NCI-H187 (cell line): ENCODE measurements at places on chromosomes 12 and 14.

- DNase-seq: no peak
Measured at GRCh38 chr14:34619471-34619870, 10.5 kb downstream of the SNX6 start.

- DNase-seq: no peak
Measured at GRCh38 chr12:43151441-43151981, 400.5 kb downstream of the ADAMTS20 start.

DNA sequence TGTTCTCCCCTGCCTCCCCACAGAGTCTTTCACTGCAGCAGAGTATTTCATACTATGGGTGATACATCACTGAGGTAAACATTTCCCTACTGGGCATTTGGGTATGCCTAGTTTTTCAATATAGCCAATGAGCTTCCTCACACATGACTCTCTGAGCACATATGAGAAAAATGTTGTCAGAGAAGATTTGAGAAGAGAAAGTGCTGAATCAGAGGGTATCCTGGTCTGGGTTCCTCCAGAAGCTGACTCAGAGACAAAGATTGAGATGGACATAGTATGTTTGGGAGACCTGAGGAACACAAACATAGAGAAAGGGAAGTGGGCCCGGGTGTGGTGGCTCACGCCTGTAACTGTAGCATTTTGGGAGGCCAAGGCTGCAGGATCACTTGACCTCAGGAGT is 12.6 kb downstream of the SLC8B1 start:
- DNase-seq: no peak

DNA sequence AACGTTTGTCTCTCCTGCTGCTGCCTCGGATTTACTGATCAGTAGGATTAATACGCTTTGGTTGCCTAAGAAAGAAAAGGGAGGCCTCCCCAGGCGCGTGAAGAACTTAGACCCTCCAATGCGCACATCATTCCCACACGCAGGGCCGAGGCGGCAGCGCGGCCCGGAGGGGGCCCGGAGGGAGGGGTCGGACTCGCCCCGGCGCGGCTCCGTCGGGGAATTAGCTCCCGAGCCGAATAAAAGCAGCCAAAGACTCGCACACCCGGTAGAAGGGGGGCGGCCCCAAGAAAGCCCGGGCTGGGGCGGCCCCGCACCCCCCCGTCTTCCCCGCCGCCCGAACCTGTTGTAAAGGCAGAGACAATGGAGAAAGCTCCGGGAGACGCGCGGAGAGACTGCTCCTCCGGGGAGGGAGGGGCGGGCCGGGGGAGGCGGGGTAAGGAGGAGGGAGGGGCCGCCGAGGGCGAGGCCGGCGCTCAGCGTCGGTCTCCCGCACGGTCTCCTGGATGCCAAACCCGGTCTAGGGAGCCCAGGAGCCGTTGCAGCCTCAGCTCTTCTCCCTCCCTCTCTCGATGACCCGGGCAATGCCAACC is at the start of gene NELL2:
Gene NELL2 (minus strand): TSS at position 362 of the 590 bp plus-strand sequence. CDS start 446 bp downstream, outside the sequence.
- DNase-seq: peak; percentile 84

DNA sequence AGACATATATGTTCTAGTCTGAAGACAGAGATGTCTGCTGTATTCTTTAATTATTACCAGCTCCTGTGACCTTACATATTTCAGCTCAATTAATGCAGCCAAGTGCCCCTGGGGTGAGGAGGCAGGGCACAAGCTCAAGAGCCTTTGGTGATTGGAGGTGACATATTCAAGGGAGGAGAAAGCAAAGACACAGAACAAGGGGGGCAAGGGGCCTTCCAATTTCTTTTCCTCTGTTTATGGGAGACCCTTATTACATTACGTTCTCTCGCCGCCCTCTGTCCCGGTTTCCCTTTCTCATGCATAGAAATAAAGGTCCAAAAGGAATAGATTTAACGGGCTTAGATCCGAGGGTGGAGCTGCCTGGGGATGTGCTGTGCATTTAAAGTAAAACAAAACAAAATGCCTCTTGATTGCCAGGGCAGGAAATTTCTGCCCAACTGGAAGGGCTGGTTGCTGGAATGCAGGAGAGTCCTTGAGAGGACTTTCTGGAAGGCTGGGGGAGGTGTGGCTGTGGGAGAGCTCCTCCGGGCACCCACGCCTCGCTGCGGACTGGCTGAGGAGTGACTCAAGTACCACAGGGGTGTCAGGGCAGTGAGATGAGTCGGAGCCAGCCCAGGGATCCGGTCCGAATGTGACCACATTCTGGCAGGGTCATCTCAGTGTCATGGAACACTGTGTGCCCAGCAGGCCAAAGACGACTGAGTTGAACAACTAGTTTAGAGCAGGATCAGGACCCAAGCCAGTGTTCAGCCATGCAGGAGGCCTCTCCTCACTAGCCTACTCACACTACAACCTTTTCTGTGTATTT is 32.1 kb upstream of the GSG1 start:
- no peak for DNase-seq

DNA sequence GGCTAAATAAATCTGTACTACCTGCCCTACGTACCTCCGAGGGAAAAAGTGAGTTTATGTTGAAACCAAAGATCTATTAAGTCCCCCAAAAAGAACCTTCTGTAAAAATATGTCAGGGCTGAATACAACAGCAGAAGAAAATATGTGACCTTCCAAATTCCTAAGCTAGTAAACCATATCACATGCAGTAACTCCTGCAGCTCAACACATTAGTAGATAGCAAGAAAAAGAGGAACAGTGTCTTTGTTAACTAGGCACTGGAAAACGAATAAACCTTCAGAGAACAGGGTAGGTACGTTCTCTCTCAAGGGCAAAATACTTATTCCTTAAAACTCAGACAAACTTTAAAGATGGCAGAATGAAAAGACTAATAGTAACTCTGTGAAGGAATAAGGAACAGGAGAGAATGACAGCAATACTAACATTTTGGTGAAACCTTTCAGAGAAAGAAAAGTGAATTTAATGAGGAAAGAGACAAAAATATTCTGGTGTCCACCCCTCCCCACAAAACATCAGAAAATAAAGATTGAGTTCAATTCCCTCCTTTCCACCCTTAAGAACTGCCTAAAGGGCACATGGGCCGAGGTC is 18.0 kb downstream of the CBX5 start:
- no peak for DNase-seq

DNA sequence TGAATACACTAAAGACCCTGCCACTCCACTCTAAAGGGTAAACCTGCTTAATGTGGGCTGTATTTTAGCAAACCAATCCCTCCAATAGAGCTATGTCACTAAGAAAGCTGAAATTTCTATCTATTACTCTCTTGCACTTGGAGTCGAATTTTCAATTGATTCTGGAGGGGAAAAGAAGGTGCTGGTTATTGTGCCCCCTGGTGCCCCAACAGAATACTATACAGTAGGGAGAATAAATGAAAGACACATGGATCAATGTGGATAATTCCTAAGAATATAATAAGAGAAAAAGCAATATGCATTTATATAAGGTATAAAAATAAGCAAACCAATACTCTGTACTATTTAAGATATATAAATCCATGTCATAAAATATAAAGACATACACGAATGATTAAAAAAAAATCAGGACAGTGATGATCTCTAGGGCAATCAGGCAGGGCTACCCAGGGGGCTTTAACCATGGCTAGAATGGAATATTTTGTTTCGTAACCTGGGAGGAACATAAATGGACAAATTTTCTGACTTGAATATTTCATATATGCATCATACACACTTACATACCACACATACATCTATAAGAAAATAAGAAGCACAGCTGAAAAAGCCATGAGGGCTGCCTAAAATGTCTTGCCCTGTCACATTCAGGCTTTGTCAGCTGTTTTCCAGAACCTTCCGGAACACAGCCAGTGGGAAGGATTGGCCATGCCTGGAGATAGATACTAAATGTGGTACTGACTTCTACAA is 54.4 kb downstream of the EFCAB11 start:
- DNase-seq: no peak

- no peak for DNase-seq
Measured at GRCh38 chr14:79652513-79653307, 558.6 kb downstream of the DIO2 start.

DNA sequence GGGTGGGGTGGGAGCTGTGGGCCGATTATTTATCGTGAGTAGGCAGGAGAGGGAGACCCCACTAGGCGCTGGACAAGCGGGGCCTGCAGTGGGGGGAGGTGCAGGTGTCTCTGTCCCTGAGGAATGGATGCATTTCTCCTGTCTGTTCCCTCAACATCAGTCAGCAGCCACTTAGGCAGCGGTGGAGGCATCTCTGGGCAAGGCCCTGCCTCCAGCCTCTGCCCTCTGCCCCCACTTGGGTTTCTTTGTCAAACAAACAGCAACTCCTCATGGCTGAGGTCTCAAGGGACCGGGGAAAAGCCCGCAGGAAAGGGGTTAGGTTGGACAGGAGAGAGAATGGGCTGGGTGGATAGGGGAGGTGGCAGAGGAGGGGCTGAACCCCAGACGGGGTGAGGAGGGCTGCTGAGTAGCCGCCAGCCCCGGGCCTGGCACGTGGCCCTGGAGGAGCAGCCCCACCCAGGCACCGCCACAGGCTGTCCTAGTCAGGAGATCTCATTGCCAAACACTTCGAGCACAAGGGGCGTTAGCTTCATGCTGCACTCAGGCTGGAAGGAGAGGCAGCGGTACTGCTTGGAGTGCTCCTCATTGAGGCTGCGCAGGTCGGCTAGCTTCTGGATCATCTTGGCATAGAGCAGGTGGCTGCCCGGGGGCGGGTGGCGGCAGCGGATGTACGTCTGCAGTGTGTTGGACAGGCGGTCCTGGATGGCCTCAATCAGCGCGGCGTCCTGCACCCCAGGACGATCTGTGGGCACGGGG is 24.7 kb upstream of the HDAC7 start:
- DNase-seq: peak; percentile 20

DNA sequence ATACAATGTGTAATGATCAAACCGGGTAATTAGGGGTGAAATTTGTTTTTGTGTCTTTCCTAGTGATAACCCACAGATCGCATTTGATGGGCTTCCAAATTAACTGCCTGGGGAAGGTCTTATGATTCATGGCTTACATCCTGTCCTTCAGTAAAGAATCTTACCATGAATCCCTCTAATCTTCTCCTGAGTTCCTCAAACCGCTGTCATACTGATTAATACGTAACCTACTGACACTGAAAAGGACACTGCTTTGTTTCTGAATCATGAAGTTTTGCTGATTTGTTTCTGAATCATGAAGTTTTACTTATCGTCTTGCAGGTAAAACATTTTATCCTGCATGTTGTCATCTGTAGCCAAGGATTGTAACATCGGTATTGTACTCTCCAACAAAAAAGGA is 52.0 kb upstream of the CRY1 start:
- DNase-seq: no peak

DNA sequence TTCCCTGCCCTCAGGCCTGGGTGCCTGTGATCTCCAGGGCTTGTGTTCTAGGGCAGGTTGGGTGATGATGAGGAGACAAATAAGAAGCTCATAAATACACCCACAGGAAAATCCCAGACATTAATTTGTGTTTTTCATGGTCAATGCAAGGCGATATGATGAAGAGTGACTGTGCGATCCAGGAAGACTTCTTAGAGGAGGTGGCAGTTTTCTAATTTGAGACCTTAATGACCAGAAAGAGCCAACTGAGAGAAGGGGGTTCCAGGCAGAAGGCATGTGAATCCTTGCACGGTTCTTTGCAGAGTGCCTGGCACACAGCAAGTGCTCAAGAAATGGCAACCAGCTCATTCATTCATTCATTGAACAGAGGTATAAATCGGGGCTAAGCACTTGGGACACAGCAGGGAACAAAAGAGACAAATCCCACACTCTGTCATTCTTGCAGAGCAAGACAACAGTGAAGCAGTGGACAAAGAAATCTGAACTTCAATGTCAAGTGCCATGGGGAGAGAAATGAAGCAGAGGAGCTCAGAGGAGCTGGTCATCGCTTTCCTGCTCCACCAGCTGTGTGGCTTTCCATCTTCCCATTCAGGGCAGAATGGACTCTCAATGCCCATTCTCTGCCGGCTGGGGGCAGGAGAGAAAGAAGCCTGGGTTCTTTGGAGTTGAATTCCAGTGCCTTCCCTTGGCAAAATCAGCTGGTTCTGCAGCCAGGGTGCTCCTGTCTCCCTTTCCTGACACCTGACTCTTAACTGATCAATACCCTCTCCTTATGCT is 128.3 kb downstream of the AACS start:
- no peak for DNase-seq

DNA sequence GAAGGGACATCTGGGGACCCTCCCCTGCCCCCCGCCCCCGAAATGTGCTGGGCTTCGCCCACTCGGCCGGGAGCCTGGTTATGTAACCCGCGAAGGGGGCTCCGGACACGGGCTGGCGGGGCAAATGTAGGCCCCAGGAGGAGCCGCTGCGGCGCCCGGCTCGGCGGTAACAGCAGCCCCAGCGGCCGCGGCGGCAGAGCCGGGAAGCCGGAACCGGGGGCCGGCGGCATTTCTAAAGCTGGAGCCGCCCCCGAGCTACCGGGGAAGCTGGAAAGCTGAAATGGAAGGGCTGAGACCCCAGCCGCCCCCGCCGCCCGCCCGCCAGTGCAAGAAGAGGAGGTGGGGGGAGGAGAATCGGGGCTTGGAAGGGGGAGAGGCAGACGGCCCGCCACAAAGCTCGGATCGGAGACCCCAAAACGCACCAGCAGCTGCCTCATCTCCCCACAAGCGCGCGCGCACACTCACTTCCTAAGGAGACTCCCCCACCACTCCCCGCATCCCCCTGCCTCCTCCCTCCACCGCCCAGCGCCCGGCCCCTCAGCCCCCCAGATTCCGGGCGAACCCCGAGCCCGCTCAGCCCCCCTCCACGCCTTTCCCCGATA is 1.5 kb downstream of the KDM2B start:
- no peak for DNase-seq

- no peak for DNase-seq
Measured at GRCh38 chr14:96711559-96712267, 85.5 kb upstream of the VRK1 start.

GRCh38 chr12:3538466-3539030 is 47.5 kb downstream of the PRMT8 start:
- peak; percentile 88 for DNase-seq

DNA sequence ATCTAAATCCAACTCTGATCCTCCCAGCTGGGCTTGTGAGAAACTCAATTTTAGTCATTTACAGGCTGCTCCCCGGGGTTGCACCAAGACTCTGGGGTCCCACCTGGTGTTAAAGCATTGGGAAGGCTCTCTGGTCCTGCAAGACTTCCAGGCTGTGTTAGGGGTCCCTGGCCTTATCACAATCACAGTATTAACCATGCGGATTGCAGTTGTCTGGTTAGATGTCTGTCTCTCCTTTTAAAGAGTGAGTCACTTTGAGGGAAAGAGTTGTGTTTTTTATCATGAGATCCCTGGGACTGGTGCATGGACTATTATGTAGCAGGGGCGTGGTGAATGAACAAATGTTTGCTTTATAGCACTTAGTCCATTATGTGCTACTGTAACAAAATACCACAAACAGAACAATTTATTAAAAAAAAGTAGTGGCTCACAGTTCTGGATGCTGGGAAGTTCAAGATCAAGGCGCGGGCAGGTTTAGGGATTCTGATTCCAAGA is 531.4 kb downstream of the FUT8 start:
- DNase-seq: no peak

GRCh38 chr12:132075714-132076553 is 68.2 kb downstream of the DDX51 start:
- DNase-seq: no peak

GRCh38 chr12:28882444-28882843 is 266.6 kb upstream of the FAR2 start:
- DNase-seq: no peak

DNA sequence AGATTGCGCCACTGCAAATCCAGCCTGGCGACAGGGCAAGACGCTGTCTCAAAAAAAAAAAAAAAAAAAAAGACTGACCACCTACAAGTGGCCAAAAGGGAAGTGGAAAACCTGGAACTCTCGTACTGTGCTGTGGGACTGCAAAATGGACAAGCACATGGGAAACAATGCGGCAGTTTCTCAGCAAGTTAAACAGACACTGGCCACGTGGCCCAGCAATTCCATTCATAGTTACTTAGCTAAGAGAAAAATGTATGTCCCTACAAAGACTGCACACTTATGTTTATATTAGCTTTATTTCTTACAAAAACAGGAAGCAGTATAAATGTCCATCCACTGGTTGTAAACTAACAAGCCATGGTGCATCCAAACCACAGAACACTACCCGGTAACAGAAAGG is 5.6 kb downstream of the CHFR start:
- DNase-seq: no peak
